Transverse colon (tissue), 4 donors: ENCODE measurements at places on chromosomes 2 and 18. TPM values are rescaled to one million over a fixed set of nuclear protein-coding genes. Genes with fewer than 3 reads are reported as not detected.

SCTR gene
- not detected for total RNA-seq

BIN1 gene
- 33.3 TPM for total RNA-seq

SH3RF3 gene
- 1.9 TPM for total RNA-seq

ALKAL2 gene
- total RNA-seq, result not detected

SULT1C4 gene
- total RNA-seq, result 0.27 TPM

LTBP1 gene
- 34.6 TPM for total RNA-seq

RGPD3 gene
- 0.48 TPM for total RNA-seq

GALR1 gene
- total RNA-seq, result under 0.01 TPM

RAMP1 gene
- total RNA-seq, result 47.5 TPM

REG3G gene
- not detected for total RNA-seq

DOK6 gene
- 0.32 TPM for total RNA-seq

STARD6 gene
- total RNA-seq, result not detected

IL37 gene
- total RNA-seq, result 2.6 TPM

COL4A4 gene
- total RNA-seq, result 1.7 TPM

MYOM1 gene
- total RNA-seq, result 7.1 TPM

CHN1 gene
- 3.2 TPM for total RNA-seq

SLC16A14 gene
- 3.2 TPM for total RNA-seq

ANTXR1 gene
- total RNA-seq, result 9.4 TPM

CNOT9 gene
- 14.6 TPM for total RNA-seq

FEV gene
- not detected for total RNA-seq

TLX2 gene
- total RNA-seq, result not detected

GCG gene
- total RNA-seq, result 26.8 TPM

RAB1A gene
- 98.3 TPM for total RNA-seq

ALPG gene
- total RNA-seq, result not detected

NEMP2 gene
- total RNA-seq, result 0.20 TPM

PFN4 gene
- total RNA-seq, result not detected

GPC1 gene
- 10.4 TPM for total RNA-seq

ABCG8 gene
- 0.41 TPM for total RNA-seq

OSBPL6 gene
- total RNA-seq, result 0.95 TPM

PLGLB1 gene
- total RNA-seq, result not detected

TUBA3E gene
- not detected for total RNA-seq

SERPINB11 gene
- not detected for total RNA-seq

MC4R gene
- not detected for total RNA-seq

ANKAR gene
- total RNA-seq, result 25.7 TPM

IL1RL1 gene
- total RNA-seq, result 0.40 TPM

PSD4 gene
- 93.5 TPM for total RNA-seq

COA5 gene
- 4.5 TPM for total RNA-seq

AKAIN1 gene
- not detected for total RNA-seq

SFTPB gene
- not detected for total RNA-seq

PLCL1 gene
- 6.8 TPM for total RNA-seq

ZRANB3 gene
- 1.8 TPM for total RNA-seq
